ENCODE measurements at places on chromosomes 16 and 17.
A peak's percentile ranks its signal among the peaks of the same experiment; 100 is the strongest.

GRCh38 chr17:74945543-74945942 is 9.8 kb downstream of the OTOP3 start:
- no peak for DNase-seq

DNA sequence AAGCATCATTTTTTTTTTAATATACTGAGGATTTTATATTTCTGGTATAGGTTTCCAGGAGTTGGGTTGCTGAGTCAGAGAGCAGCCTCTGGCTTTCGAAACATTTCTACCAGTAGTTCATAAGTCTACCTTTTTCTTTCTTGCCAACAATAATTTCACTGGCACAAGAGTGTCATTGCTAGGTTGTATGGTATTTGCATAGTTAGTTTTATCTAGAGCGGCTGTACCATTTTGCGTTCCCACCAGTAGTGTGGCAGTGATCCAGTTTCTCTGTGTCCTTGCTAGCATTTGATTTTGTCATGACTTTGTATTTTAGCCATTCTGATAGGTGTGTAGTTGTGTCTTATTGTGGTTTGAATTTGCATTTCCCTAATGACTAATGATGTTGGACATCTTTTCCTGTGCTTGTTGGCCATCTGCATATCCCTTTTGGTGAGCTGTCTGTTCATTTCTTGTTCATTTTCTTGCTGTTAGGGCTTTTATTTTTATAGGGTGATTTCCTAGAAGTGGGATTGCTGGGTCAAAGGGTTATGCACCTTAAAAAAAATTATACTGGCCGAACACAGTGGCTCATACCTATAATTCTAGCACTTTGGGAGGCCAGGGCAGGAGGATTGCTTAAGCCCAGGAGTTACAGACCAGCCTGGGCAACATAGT is 39.9 kb downstream of the SNX29 start:
- DNase-seq: peak; percentile 60

DNA sequence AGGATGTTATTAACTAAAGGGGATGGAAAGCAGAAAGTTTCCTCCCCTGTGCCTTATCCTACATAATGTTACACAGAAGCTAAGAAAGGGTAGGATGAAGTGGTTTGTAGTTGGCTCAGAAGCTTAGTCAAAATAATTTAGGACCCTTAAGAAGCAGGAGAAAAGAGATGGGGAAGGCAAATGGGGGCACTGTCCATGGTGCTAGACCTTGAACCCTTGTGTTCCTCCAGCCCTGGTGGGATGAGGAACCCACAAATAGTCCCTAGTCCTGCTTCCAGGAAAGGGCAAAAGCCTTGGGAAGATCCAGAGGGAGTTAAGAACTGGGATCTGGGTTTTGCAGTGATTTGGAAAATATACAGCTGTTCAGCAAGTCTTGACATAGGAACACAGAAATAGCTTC is 54.5 kb downstream of the SLC5A11 start:
- no peak for DNase-seq

- DNase-seq: no peak
Measured at GRCh38 chr17:6306820-6307219, 128.1 kb downstream of the AIPL1 start.

DNA sequence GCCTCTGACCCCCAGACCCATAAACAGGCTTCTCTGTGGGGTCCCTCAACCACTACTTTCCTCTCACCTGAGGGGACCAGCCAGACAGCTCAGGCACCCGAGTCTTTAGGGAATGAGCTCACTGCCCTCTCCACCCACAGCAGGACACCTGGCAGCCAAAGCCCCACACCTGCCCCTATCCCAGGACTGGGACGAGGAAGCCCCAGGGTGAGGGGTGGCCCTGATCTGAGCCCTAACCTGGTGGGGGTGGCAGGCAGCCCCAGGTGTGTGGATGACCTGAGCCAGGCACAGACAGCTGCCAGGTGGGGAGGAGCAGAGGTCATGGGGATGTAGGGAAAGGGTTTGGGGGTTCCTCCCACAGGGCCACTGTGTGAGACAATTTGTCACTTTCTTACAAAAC is 1.7 kb upstream of the TEX19 start:
- DNase-seq: no peak

GRCh38 chr17:1438593-1439083 is 17.4 kb downstream of the CRK start:
- DNase-seq: peak; percentile 68

- peak; percentile 100 for DNase-seq
Measured at GRCh38 chr17:50209472-50210239, 8.2 kb upstream of the COL1A1 start.

GRCh38 chr16:84931506-84931905 is 79.8 kb downstream of the ZDHHC7 start:
- DNase-seq: no peak

- DNase-seq: no peak
Measured at GRCh38 chr17:42577140-42577531, 393 bp downstream of the PSMC3IP start.

- no peak for DNase-seq
Measured at GRCh38 chr16:10408824-10409381, 23.0 kb downstream of the ATF7IP2 start.

GRCh38 chr17:35560703-35561102 is at the start of gene SLFN14:
Gene SLFN14 (minus strand): TSS chr17:35560819. CDS start chr17:35558062, 2,757 bp downstream.
- no peak for DNase-seq

GRCh38 chr17:73720187-73720834 is 76.1 kb upstream of the SDK2 start:
- DNase-seq: no peak

GRCh38 chr16:55563797-55564196 is 2.7 kb upstream of the CAPNS2 start:
- DNase-seq: peak; percentile 23

- DNase-seq: peak; percentile 69
Measured at GRCh38 chr16:26983426-26983825, 83.3 kb upstream of the C16orf82 start.

GRCh38 chr17:35489944-35490343 is 41.4 kb upstream of the SLFN13 start:
- DNase-seq: no peak

DNA sequence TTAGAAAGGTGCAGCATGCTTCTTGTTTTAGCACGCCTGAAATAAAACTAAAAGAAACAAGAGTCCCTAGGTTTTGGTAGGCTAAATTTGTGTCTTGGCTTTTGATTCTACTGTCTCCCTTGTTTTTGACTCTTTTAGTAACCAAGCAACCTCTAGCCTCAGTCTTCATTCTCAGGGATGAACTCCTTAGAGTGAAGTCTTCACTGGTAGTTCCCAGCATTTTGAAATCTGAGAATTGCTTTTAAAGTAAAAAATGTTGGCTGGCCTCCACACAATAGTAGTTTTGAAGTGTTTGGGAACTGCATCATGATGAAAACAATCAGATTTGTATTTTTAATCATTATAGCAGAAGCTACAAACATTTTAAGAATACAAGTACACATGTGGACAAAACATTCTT is 6.1 kb upstream of the CDR2 start:
- DNase-seq: peak; percentile 65

DNA sequence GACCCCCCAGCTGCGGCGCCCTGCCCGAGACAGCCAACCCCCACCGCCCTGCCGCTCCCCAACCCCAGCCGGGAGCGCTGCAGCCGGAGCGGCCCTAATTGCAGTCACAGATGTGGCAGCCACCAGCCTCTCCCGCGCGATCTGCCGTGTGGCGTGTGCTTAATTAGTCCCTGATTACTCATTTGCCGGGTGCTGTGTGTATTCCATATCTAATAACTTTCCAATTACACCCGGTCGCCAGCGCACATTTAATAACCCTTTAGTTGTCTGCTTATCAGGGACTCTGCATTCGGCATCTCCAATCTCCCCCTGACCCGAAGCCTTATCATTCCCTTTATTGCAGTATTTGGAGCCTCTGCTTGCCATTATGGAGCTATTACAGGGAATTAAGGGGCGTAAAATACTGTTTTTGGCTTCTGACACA is 236.7 kb upstream of the CIBAR2 start:
- DNase-seq: no peak

- peak; percentile 65 for DNase-seq
Measured at GRCh38 chr17:65123757-65124675, 13.2 kb upstream of the RGS9 start.

DNA sequence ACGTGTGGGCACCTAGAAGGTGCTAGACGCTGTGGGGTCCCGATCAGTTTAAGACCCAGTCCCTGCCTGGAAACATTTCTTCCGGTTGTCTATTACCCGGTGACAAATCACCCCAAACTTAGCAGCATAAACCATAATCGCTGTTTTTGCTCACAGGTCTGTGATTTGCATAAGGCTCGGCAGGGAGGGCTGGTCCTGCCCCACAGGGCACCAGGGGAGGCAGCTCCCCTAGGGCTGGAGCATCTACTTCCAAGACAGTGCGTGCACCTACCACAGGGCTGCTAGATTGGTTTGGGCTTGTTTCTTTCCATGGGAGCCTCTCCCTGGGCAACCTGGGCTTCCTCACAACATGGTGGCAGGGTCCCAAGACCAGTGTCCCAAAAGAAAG is 214.5 kb upstream of the CIBAR2 start:
- DNase-seq: no peak

DNA sequence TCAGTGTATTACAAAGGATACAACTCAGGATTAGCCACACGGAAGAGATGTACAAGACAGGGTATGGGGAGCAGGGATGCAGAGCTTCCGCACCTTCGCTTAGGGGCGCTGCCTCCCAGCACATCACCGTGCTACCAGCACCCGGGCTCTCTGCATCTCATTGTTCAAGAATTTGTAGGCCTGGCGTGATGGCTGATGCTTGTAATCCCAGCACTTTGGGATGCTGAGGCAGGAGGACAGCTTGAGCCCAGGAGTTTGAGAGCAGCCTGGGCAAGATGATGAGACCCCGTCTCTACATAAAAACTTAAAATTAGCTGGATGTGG is 43.2 kb downstream of the RAB11FIP4 start:
- DNase-seq: no peak

- peak; percentile 43 for DNase-seq
Measured at GRCh38 chr16:85376292-85377095, 236.6 kb upstream of the GSE1 start.

GRCh38 chr17:82517230-82517865 is 2.2 kb upstream of the FOXK2 start:
- peak; percentile 60 for DNase-seq

- DNase-seq: no peak
Measured at GRCh38 chr17:32341141-32341856, 674 bp downstream of the C17orf75 start.

DNA sequence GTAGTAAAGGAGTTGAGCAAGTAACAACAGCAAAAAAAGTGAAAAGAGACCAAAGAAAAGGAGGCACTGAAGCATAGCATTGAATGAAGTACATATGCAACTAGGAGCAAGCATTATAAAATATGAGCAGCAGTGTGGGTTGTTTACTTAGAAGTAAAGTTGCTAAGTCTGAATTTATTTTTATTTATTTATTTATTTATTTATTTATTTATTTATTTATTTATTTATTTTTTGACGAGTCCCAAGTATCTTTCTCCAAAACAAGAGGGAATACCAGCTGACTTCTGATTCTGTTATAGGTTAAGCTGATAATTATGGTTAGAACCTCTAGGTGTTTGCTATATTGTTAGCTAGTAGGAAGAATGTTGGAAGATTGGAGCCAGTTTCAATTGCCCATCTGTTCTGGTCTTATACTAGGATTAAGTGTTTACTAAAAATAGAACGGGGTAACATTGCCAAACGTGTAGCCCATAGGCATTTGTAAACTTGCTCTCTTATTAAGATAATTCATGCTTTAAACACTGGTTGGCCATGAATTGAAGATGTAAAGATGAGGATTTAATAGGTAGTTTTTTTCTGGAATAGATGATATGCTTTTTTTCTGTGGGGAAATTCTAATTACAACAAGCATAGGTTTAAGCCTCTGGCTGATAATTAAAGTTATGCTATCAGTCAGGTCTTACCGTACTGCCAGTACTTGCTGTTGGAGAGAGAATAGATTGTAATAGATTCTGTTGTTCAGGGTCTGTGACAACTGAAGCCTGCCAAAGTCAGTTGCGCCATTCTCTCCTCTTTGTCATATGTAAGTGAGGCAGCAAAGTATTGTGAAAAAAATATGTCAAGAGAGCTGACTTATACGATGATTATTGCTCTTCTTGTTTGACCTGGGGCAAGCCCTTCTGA is 66.7 kb downstream of the PPM1E start:
- no peak for DNase-seq

DNA sequence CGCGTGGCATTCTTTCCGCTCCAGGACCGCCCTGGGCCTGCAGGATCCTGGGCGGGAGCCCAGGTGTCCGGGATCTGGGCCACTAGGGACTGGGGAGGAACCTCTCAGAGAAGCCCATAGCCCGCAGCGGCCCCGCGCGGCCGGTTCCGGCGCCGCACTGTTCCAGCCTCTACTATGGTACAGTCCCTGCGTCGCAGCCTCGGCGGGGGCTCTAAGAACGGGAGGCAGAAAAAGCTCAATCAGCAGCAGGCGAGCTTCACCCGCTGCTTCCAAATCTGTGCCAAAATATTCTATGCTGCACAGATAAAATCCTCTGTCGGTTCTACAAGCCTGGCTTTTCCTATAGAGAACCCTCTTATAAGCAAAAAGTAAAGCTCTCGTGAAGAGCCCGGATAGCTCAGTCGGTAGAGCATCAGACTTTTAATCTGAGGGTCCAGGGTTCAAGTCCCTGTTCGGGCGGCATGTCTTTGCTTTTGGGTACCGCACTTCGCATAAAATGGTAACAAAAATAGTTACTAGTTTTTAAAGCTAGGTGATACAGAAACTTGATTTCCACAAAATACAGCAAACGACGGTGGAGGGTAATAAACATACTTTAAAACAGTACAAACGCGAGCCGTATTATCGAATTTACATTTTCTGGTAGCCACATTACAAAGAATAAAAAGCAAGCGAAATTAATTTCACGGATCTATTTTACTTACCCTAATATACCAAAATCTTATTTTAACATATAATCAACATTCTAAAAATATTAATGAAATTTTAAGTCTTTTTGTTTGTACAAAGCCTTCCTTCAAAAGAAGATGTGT is 661 bp upstream of the ALOXE3 start:
- DNase-seq: peak; percentile 78

- peak; percentile 40 for DNase-seq
Measured at GRCh38 chr16:1691956-1692355, 13.9 kb downstream of the JPT2 start.

GRCh38 chr16:29747947-29748759 is 2.4 kb upstream of the C16orf54 start:
- DNase-seq: no peak

DNA sequence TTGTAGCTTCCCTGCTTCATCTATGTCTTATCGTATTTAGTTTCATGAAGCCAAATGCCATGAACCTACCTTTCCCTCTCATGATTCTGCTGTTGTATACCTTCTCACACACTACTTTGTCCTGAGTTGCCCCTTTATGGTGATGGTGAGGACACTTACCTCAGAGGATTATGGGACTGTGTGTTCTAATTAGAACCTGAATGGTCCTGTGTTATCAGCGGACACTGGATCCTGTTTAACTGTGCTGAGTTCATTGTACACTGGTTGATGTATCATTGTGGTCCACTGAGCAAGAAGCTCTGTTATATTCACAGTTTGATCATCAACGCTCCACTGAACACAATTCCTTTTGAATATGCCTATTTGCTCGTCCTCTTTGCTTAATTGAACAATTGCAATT is 343.0 kb downstream of the RBFOX1 start:
- DNase-seq: no peak

DNA sequence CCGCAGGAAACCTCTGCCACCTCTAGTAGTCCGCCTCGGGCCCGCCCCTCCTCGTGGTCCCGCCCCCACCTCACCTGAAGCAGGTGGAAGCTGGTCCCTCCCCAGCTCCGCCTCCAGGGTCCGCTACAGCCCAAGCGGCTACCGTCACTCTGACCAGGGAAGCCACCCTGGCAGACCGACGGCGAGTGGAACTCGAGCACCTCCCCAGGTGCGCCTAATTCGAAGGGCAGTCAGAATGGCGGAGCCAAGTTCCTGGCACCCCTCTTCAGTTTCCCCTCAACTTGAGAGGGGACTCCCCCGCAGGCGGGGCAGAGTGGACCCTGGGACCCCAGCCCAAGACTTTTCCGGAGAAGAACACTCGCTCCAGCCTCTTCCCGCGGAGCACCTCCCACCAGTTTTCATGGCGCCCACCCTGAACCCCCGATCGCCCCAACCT is 507 bp downstream of the FHOD1 start:
- DNase-seq: no peak

Data from AG10803 (cell line).